ENCODE measurements at places on chromosomes 6 and 20. TPM values are rescaled to one million over a fixed set of nuclear protein-coding genes. Genes with fewer than 3 reads are reported as not detected.

Gene CYP39A1
- 3.7 TPM for total RNA-seq

Gene OARD1
- total RNA-seq, result 16.1 TPM

Gene ZNF165
- total RNA-seq, result 2.3 TPM

Gene RNF39
- total RNA-seq, result not detected

Gene F13A1
- total RNA-seq, result 10.4 TPM

Gene ULBP2
- total RNA-seq, result 2.1 TPM

Gene GATA5
- not detected for total RNA-seq

Gene NT5E
- 14.5 TPM for total RNA-seq

Gene MTRF1L
- total RNA-seq, result 20.5 TPM

Gene ZNF341
- total RNA-seq, result 2.3 TPM

Gene MAP1LC3A
- 64.6 TPM for total RNA-seq

Gene NR2E1
- total RNA-seq, result 11.1 TPM

Gene ERMARD
- 27.5 TPM for total RNA-seq

Gene SAMD10
- 10.4 TPM for total RNA-seq

Gene GABRR2
- not detected for total RNA-seq

Gene SIRT5
- total RNA-seq, result 22.4 TPM

Gene ZNF76
- total RNA-seq, result 14.1 TPM

Gene RARS2
- total RNA-seq, result 51.4 TPM

Gene SMLR1
- total RNA-seq, result not detected

Gene SAMD5
- 26.3 TPM for total RNA-seq

Gene HLA-DMA
- 0.46 TPM for total RNA-seq

Gene SLC17A2
- not detected for total RNA-seq

Gene CPXM1
- 12.0 TPM for total RNA-seq

Gene PAX1
- total RNA-seq, result not detected

Data from diencephalon (tissue), 1 donor.